AG10803 (cell line): ENCODE measurements at places on chromosomes 13 and 19.
A peak's percentile ranks its signal among the peaks of the same experiment; 100 is the strongest.

DNA sequence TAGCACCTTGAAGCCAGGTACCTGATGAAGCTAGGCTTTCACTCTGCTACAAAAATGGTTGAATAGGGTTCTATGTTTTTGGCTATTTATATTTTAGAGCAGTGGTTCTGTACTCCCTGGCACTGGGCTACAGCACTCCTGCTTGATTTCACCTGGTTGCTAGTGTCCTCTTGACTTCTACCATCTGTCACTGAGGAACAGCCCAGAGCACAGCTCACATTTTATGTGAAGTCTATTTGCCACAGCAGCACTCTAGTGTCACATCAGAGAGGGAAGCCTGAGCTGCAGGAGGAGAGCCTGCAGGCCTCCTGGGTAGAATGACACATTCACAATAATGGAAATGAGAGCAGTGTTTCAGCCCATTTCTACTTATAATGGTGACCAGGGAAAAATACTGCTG, 184.2 kb downstream of the ZNF486 start:
- DNase-seq: no peak

DNA sequence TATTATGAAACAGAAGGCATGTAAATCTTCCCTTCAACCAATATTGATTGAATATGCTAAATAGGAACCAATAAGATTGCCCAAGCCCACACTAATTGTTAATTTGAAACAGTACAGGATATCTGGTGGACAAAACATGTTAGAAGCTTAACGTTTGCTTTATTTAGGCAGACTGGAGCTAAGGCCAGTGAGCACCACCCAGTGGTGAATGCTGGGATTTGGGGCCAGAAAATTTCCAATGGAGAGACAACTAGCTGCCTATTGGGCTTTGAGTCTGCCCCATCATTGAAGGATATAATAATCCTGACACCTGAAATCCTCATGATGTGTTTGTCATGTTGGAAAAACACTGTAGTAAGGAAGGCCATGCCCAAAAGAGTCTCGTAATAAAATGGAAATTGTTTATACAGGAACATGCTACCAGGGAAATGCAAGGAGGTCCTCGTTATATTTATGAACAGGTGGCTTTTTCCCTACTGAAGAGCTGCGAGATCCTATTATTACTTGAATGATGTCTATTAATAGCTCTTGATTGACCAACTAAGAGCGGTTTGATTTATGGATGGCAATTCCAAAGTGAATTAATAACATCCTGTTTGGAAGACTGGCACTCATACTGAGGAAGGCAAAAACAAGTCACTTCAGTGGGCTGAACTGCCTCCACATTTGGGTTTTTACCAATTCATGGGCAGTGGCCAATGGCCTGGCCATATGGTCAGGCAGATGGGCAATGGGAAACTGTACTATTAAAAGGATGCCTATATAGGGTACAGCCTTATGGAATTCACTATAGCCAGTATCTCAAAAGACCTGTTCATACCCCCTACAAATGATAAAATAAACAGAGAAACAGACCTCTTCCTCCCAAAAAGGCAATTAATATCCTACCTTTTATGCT, 8.7 kb downstream of the SIGLECL1 start:
- DNase-seq: peak; percentile 26

DNA sequence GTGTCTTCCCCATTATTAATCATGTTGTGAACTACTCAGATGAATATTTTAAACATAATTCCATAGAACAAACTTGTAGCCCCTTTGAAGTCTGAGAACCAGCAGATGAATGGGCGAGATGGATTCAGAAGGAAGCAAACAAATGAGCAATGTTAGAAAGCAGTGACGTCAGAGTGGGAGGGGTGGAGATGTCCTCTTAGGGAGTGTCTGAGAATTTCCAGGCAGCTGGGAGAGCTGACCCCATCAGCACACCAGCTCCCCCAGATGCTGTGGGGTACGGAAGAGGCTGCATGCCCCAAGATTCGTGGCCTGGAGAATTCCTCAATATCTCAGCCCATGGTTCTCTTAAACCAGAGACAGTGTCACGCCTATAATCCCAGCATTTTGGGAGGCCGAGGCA, 68.6 kb downstream of the DPF1 start:
- DNase-seq: no peak

DNA sequence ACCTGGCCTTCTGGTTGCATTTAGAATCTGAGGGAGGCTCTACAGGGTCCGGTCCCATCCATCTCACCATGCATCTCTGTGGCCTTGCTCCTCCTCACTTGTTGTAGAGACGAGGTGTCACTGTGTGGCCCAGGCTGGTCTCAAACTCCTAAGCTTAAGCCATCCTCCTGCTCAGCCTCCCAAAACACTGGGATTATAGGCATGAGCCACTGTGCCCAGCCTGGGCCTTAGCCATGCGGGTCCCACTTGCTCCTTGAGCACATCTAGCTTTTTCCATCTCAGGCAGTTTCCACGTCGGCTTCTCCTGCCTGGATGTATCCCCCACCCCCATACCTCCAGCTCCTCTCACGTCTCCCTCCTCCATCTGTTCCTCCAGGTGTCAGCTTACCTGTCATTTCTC, 9.8 kb downstream of the ELSPBP1 start:
- DNase-seq: no peak

DNA sequence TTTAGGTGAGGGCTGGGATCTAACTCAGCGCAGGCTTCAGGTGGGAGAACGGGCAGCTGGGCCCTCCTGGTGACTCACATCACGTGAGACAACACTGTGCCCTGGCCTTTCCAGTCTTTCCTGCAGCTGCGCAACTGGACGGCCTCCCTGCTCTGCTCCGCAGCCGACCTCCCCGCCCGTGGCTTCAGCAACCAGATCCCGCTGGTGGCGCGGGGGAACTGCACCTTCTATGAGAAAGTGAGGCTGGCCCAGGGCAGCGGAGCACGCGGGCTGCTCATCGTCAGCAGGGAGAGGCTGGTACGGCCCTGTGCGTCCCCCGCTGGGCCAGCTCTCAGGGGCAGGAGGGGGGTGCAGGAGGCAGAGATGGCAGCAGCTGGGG, 8.8 kb downstream of the SPPL2B start:
- DNase-seq: no peak

DNA sequence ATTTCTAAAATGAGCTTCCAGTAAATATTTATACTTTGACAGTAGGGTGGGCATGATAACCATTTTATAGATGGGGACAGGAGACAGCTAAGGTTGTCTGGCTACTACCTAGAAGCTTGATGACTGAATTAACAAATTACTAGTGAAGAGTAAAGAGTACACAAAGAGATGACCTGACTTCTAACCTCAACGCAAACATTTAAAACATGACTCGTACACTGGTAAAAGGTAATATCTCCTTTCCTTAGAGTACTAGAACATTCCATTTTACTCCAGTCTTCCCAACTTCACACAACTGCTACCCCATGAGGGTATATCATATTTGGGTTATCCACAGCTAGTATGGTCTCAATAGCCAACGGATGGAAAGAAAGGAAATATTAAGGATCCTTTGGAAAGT, 258.9 kb downstream of the FOXO1 start:
- no peak for DNase-seq

DNA sequence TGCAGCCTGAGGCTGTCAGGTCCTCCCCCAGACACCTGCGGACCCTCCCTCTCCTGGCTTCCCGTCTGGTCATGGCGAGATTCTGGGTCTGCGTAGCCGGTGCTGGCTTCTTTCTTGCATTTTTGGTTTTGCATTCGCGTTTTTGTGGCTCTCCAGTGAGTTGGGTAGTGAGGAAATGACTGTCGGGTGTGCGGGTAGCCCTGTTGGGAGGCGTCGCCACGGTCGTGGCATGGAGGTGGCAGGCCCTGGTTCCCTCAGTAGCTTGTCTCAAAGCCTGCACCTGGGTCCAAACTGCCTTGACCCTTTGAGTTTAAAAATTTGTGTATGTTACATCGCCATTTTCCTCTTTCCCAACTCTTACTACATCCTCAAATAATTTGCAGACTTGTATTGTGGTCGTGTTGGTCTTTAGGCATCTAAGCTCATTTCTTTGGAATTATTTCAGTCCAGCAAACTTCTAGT, 344 bp downstream of the NHLRC3 start:
- peak; percentile 33 for DNase-seq

DNA sequence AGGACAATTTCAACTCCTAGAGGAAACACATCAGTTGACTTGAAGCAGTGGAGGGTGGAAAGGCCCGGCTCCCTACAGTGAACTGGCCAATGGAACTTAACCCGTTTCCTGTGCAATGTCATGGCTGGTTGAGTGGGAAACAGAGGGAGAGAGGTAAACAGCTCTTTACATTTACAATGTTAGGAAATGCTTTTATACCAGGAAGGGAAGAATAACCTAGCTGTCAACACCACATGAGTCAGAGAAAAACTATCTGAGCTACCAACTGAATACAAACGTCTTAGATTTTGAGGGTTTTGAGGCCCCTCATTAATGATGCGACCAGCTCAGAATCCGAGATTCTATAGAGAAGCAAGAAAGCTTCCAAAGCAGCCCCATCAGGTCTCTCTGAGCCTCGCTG, 36.7 kb downstream of the CARD8 start:
- peak; percentile 4 for DNase-seq
